ENCODE measurements at places on chromosomes 2 and 18.

- DNase-seq: no peak
Measured at GRCh38 chr2:104863468-104864279, 9.8 kb downstream of the POU3F3 start.

- no peak for DNase-seq
Measured at GRCh38 chr2:154697418-154698252, 860 bp upstream of the KCNJ3 start.

DNA sequence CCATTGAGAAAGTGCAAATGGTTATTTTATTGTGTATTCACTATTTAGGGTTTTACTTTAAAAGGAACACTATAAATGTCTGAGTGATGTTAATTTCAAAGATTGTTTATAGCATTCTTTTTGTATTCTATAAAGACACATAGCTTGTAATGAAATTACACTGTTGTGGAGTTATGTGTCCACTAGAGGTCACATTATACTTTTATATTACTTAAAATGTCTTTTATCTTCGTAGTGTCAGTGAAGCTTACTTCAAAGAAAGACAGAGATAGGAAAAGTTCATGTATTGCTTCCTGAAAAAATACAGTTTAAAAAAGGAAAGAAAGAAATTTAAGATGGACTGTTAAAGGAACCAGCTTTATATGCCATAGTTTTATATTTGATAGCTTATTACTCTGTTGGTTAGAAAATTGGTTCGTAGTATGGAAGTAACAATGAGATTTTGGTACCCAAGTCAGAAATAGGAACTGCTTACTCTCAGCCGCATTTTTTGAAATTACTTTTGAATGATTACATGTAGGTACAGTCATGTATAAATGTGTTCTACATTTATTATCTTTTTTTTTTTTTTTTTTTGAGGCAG is 20.5 kb downstream of the APLF start:
- DNase-seq: no peak

GRCh38 chr2:19119326-19120001 is 239.0 kb downstream of the OSR1 start:
- DNase-seq: no peak

- no peak for DNase-seq
Measured at GRCh38 chr2:149544692-149545091, 42.9 kb downstream of the MMADHC start.

- DNase-seq: no peak
Measured at GRCh38 chr2:145096582-145096981, 576.7 kb upstream of the ZEB2 start.

DNA sequence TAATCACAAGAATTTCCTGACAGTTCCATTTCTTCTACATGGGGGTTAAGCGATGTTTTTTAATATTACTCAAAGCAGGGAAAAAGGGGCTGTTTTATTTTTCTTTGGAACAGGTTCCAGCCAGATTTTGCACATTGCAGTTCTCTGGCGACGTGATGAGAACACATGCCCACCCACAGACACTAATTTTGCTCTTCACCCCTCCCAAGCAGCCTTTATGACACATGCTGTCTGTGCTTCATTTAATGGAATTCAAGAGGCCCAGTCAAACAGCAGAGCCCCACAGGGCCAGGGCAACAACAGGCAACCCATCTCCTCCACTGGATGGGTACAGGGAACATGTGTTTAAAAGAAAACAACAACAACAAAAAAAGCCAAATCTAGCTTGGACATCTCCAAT is 70.8 kb downstream of the SPRED2 start:
- no peak for DNase-seq

GRCh38 chr2:160317181-160318099 is 117.4 kb upstream of the ITGB6 start:
- DNase-seq: no peak

DNA sequence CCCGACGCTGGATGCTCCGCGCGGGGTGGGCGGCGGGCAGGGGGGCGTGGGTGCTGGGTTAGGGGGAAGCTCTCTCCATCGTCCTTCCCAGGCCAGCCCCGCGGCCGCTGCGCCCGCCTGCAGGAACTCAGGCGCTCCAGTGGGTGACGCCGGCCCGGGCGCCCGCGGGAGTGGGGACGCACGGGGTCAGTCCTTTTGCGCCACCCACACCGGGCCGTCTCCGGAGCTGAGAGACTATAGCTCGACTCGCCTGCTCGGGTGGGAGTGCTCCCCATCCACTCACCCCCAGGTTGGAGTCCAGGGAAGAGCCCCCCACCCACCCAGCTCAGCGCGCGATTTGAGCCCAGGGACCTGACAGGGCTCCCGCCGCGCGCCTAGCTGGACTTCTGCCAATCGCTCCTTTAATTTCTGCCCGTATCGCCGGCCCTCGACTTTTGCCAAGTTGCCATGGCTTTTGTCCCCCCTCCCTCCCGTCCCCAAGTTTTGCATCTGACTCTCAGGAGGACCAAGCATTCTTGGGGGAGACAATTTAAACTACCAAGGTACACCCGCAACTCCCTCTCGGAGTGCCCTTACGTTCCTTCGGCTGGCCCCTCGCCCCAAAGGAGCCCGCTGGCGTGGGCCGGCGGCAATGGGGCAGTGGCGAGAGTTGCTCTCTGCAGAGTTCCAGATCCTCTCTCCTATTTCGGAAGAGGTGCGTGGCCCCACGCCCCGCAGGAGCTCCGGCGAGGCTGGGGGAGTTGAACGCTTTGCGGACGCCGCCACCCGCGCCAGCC is 205.8 kb upstream of the SMAD2 start:
- no peak for DNase-seq

GRCh38 chr2:11177871-11178690 is 22.8 kb downstream of the SLC66A3 start:
- no peak for DNase-seq

- no peak for DNase-seq
Measured at GRCh38 chr2:1277634-1278033, 135.6 kb upstream of the TPO start.

- no peak for DNase-seq
Measured at GRCh38 chr2:216317831-216318520, 54.3 kb downstream of the MARCHF4 start.

DNA sequence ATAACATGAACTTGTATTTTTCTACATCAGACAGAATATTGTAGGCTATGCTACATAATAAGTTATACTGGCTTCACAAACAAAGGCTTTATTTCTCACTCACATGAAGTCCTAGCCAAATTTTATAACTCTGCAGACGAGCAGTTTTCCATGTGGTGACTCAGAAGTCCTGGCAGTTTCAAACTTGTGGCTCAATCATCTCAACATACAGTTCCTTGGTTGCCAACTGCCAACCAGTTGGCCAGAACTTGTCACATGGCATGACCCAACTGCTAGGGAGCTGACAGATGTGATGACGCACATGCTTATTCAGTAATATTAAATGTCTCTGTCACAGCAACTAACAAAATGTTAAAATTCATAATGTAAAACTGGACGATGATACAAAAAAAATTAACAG is 63.8 kb upstream of the ZC3H15 start:
- no peak for DNase-seq

DNA sequence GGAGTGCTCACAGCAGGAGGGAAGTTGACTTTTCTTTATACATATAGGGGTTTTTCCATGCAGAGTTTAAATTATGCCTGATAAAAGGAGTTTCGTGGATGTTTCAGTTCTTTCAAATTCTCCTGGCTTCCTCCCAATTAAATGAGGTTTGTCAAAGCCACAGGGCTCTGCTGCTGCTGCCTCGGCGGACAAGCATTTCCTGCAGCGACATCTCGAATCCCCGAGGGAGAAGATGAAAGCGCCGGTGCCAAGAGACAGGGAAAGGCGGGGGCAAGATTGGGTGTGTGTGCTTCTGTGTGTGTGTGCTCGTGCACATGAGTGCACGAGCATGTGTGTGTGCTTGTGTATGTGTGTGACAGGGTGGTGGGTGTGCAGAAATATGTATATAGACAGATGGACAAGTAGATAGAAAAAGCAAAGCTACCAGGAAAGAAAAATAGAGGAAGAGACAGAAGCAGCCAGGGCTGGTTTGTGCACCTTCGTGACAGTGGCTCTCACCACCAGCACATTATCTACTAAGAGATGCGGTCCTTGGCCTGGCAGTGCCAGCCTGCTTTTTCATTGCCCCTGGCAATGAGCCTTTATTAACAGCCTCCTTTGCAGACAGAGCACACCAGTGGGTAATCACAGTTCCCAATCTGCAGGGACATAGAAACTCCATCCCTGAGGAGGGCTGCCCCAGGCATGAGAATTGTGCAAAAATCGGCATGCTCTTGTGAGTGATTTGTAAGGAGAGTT is 76.2 kb downstream of the CDK15 start:
- no peak for DNase-seq

DNA sequence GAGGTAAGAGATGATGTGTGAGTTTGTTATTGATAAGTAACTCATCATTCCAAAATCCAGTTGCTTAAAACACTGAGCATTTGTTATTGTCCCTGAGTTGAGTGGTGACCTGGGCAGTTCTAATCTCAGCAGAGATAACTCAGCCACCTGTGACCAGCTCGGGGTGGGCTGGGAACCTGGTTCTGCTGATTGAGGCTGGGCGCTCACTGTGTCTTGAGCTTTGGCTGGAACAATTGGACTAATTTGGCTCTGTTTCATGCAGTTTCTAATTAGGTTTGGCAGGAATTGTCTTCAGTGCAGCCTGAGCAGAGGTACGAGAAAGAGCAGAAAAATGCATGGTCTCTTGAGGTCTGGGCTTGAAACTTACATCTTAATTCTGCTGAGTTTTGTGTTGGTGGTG is 144.7 kb downstream of the RNF144A start:
- DNase-seq: no peak

DNA sequence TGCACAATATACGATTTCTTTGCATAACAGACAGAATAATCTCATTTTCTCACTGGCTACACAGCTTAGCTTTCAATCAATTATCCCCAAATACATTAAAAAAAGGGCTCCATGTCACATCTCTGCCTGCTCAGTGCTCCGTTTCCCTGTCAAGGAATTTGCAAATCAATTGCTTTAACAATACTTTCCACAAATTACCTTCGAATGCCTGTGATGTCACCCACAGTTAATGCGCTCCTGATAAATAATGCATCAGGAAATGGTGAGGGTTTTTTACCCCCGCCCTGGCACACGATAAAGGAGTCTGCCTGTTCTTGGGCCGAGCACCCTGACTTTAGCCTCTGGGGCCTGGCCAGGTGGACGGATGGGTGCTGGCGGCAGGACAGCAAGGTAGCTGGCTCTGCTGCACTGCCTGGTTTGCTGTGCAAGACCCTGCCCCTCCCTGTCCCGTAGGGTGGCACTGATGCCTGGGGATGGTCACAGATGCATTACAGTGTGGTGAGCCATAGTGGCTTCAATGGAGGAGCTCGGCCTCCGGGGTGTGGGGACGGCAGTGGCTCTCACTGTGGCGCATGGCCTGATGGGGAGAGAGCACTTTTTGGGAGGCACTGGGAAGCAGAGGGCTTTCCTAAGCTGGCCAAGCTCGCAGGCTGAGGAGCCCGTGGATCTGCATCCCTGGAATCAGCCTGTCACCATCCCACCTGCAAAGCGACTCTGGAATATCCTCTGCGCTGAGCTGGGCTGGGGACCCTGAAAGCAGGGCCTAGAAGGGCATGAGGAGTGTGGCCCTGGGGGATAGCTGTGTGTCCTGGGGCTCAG is 88.3 kb upstream of the HS6ST1 start:
- no peak for DNase-seq

DNA sequence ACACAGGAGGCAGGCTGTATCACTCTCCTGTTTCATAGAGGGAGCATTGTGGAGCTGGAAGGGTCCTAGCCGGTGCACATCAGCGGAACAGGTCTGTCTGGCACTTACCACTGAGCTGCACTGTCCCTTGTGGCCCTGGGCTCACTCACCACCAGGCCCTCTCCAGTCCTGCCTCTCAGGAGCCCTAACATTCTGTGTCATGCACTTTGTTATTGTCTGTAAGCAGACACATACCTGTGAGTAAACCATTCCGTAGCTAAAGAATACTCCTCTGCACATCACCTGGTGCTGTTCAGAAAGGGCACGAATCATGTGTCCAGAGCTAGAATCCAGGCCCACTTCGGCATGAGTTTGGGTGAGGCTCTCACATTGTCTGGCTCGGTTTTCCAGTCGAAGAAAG is 93.6 kb downstream of the CRIM1 start:
- DNase-seq: no peak

GRCh38 chr18:31398191-31398590 is 21.6 kb downstream of the DSG4 start:
- DNase-seq: no peak

GRCh38 chr2:112151271-112151670 is 13.1 kb downstream of the FBLN7 start:
- DNase-seq: no peak

DNA sequence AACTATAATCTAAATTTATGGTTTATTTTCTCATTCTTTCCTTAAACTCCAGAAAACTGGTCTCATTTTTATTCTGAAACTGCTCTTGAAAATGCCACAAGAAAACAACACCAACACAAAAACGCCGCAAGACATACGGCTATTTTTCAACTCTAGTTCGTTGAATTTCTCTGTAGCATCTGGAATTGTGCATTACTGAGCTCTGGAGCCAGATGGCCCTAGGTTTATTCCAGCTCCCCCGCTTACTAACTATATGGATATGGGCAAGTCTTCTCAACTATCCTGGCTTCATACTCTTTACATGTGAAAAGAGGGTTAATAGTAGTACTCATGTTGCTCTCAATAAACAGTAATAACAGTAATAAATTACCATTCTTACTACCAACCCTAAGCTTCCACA is 19.9 kb downstream of the FAM98A start:
- no peak for DNase-seq

DNA sequence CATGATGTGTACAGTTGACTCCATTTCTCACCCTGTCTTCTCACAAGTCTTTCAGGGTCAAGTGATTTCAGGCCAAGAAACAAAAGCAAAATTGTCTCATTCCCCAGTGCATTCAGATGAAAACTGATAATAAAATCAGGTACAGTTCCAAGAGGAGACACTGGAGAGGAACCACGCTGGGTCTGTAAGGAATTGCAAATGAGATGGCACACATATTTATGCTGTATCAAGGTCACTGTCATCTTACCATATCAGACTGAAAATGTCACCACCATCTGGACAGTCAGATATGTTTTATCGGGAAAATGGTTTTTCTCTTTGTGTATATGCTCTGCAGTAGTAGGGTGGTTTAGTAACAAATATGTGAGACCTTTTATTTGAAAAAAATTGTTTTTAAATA is 91.7 kb downstream of the CCDC138 start:
- DNase-seq: no peak

GRCh38 chr2:12009323-12009905 is 263.0 kb downstream of the LPIN1 start:
- DNase-seq: no peak

GRCh38 chr18:75156139-75156750 is 52.7 kb downstream of the PTGR3 start:
- DNase-seq: no peak

DNA sequence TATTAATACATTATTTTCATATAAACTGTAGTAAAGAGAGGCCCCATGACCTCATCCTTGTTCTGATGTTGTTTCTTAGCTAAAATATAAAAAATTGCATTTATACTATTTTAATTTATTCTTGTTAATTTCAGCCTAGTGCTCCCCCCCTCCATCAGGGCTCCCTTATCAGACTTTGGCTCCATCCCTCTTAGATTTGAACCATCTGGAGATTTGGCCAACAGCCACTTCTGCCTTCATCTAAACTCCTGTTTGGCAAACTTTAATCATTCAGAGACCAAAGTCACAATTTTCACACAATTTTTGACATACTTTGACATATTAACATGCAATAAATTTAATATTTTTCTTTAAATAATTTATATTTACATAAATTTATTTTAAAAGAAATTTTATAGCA is 569.3 kb downstream of the TDRD15 start:
- DNase-seq: no peak

GRCh38 chr2:36773947-36774346 is 77.4 kb downstream of the VIT start:
- DNase-seq: no peak

- no peak for DNase-seq
Measured at GRCh38 chr2:112262876-112263275, 8.0 kb upstream of the ZC3H8 start.

- no peak for DNase-seq
Measured at GRCh38 chr18:25517881-25518715, 166.1 kb upstream of the ZNF521 start.

All from anterior cingulate cortex (tissue), 58 donors.